ENCODE measurements at places on chromosomes 6 and 20.

DNA sequence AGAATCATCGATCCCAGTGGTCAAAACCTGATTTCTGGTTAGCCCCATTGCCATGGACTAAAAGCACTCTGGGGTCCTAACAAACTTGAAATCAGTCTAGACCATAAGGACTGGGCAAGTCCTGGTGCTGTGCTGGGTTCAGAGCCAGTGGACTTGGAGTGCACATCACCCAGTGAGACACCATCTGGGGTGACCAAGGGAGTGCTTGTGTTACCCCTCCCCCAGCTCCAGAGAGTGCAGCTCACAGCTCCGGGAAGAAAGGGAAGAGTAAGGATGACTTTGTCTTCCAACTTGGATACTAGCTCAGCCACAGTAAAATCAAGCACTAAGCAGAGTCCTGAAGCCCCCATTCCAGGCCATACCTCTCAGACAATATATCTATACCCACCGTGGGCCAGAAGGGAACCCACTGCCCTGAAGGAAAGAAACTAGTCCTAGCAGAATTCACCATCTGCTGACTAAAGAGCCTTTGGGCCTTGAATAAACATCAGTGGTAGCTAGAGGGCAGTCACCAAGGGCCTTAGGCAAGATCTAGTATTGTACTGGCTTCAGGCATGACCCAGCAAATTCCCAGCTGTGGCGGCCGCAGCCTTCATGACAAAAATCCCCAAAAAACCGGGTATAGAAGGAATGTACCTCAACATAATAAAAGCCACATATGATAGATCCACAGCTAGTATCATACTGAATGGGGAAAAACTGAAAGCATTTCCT, 153.5 kb upstream of the OGFRL1 start:
- no peak for DNase-seq

DNA sequence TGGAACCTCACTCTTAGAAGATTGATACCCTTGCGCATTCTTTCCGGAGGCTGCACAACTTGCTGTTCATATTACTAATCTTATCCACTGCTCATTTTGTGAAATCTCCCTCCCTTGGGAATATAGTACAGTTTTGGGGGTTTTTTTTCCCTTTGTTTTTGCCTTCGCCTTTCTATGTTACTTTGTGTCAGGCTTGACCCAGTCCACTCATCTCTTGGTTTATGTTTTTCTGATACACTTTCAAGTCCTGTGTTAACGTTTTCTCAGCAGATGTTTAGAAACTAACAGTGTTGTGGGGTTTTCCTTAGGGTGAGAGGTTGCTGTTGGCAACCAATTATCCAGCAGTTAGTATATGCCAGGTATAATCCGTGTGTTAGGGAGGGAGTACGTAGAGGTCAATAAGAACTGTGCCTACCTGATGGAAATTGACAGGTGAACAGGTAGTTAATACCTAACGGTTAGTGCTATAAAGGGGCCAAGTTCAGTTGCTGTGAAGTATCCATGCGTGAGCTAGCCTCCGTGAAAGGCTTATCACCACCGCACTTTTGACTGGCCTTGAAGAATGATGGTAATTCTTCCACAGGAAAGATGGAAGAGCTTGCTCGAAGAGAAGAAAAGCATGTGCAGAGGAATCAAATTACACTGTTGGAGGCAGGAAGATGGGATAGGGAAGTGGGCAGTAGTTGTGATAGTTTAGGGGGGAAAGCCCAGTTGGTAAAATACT, 1.4 kb downstream of the NFYA start:
- no peak for DNase-seq

- DNase-seq = no peak
Measured at GRCh38 chr6:12030993-12031550, 19.0 kb downstream of the HIVEP1 start.

DNA sequence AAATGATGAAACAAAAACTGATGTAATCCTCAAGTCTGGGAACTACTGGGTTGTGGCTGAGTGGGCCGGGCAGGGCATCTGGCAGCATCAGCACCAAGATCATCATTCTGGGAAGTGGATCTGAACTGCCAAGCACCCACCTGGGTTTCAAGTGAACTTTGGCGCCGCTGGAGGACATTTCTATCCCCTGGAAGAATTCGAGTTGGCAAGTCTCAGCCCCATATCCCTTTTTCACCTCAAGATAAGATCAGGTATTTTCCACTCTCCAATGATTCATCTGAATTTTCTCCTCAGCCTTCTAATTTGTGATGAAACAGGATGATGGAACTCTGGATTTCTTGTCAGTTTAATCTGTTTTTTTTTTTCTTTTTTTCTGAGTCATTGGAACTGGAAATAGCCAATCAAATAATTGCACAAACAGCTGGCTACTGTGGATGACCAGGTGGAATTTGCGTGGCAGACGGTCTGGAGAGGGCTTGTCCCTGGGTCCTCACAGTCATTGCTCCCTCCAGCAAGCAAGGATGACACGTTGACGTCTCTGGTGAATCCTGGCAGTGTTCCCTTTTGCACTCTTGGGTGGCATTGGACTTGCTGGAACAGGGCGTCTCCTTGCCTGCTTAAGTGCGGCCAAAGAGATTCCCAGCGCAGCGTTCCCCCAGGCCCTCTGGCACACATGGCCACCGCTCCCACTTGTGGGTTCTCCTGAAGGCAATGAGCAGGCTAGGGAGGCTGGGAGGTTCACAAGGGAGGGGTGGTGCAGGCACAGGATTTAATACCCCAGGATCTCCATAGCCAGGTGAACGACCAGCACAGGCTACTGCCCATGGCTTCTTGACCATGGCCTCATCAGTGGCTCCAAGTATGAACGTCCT, 80.4 kb downstream of the DHX35 start:
- no peak for DNase-seq

- DNase-seq = no peak
Measured at GRCh38 chr6:38143191-38144150, 323.9 kb downstream of the ZFAND3 start.

- no peak for DNase-seq
Measured at GRCh38 chr6:31762356-31762755, at the start of gene SAPCD1. SAPCD1 (plus strand) TSS chr6:31762656; CDS start chr6:31763055, 399 bp downstream.

DNA sequence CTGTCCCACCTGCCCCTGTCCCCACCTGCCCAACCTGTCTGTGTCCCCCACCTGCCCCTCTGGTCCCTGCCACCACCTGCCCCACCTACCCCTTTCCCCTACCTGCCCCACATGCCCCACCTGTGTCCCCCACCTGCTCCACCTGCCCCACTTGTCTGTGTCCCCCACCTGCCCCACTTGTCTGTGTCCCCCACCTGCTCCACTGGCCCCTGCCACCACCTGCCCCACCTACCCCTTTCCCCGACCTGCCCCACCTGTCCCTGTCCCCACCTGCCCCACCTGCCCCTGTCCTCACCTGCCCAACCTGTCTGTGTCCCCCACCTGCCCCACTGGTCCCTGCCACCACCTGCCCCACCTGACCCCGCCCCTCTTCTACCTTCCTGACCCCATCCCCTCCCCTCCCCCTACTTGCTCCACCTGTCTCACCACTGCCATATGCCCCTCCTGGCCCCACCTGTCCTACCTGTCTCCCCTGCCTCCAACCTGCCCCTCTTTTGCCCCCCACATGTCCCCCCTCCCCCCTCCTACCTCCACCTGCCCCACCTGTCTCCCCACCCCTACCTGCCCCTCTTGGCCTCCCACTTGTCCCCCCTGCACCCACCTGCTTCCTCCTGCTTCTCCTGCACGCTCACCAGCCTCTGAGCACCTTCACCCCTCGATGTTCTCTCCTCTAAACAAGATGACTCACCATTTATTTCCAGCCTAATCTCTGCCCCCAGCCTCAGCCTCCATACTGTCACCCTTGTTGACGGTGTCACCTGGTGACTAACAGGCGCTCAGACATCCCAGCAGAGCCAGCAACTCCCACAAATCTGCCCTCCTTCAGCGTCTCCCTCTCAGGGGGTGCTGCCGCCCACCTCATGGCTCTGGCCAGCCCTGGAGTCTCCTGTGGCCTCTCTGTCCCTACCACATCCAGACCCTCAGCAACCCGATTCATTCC, 5.6 kb upstream of the MYT1 start:
- no peak for DNase-seq

- DNase-seq = peak; percentile 23
Measured at GRCh38 chr6:16249971-16250370, 11.6 kb downstream of the GMPR start.

GRCh38 chr20:10626896-10627295, 46.9 kb downstream of the JAG1 start:
- no peak for DNase-seq

- no peak for DNase-seq
Measured at GRCh38 chr6:169000022-169000421, 253.6 kb downstream of the THBS2 start.

DNA sequence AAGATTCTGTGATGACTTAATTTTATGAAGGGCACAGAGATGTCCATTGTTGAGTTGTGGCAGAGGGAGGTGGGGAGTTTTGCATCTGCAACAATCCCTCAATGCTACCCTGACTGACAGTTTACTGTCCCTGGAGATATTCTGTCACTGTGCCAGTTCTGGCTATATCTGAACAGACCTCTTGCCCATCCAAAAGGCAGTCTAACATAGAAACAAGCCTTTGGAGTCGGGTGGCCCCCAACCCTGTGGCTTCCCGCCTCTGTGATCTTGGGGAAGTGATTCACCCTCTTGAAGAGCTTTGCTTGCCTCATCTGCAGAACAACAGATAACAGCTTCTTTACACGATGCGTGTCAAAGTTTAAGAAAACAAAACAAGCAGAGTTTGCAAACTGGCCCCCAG, 3.8 kb upstream of the E2F1 start:
- no peak for DNase-seq

GRCh38 chr20:33339515-33340058, 56.6 kb downstream of the BPIFB1 start:
- DNase-seq = no peak

- no peak for DNase-seq
Measured at GRCh38 chr6:105839266-105839665, 246.9 kb upstream of the PRDM1 start.

DNA sequence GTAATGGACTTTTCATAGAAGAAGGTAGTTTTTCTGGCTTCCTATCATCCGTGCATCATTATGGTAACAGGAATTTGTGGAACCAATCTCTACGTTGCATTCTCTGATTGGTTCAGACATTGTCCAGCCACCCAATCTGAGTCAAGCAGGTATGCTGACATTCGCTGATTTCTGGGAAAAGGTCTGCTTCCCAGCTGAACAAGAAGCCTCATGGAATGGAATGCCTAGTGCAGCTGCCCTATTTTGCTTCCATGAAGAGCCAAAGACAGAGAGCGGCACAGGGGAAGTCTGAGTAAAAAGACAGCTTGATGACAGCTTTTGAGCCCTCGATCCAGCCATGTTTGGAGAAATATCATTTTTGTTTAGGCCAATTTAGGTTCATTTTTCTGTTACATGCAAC, 38.5 kb upstream of the TXLNB start:
- no peak for DNase-seq

DNA sequence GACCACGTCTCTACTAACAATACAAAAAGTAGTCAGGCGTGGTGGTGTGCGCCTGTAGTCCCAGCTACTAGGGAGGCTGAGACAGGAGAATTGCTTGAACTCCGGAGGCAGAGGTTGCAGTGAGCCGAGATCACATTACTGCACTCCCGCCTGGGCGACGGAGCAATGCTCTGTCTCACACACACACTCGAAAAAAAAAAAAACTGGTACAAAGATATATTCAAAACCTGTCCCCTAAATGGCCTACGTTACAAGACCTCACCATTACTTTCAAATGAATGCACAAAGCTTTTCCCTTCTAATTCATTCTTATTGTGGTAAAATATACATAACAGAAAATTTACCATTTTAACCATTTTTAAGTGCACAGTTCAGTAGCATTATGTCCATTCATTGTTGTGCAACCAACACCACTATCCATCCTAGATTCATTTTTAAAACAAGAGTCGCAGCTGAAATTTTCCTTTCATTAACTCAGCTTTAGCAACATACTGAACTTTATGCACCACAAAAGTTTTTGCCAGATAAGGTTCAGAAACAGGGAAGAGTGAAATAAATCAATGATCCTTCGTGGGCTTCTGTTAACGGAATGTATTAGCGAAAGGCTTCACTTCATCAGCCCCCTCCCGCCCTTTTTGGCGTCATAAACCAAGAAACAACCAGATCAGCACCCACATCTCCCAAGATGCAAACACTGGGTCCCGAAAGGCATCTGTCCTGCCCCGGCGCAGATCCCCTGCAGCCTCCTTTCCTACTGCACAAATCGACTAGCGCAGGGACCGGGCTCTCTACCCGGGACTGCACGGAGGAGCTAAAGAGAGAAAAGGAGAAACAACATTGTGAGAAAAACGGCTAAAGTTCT, 825 bp upstream of the FAM135A start:
- DNase-seq = no peak

- DNase-seq = no peak
Measured at GRCh38 chr20:48694381-48694865, 133.4 kb downstream of the PREX1 start.

DNA sequence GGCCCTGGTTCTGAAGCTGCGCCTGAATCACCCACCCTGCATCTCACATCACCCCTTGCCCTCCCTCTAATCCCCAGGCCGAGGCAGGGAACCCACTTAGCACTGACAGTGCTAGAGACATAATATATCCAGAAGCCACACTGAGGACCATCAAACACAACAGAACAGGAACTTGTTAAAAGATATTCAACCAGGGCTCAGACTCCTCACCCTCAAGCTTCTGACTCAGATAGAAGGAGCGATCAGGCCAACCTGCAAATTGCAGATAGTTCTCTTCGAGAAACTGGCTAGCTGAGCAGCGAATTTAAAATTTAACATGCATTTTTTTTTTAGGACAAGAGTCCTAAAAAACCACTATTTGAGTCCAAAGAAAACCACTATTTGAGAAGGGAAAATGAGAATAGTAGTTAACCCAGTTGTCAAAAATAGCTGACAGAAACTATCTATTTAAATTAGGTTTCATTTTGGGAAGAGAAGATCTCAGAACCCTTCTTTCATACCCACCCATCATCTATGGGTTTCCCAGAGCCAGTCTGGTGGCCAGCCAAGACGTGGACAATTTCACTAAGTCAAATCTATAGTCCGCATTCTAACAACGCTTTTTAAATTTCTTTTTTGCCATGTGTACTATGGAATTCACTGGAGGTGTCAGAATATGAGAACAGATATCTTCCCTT, 95.6 kb downstream of the OPRM1 start:
- no peak for DNase-seq

DNA sequence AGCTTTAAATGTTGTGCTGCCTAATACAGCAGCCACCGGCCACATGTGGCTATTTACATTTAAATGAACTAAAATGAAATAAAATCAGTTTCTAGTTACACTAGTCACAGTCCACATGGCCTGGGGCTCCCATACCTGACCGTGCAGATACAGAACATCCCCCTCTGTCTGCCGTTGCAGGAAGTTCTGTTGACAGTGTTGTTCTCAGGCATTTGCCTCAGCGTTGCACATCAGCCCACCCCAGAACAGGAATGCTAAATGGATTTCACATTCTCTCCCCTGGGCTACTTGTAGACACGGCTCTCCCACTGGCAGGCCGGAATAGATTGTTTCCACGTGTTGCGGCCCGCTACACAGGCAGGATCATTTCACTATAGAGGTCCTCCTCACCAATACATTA, 26.3 kb downstream of the JAG1 start:
- DNase-seq = peak; percentile 26
